ENCODE measurements at places on chromosomes 2 and 18.

- DNase-seq = no peak
Observed at GRCh38 chr2:21422050-21422449, 298.3 kb downstream of the TDRD15 start.

DNA sequence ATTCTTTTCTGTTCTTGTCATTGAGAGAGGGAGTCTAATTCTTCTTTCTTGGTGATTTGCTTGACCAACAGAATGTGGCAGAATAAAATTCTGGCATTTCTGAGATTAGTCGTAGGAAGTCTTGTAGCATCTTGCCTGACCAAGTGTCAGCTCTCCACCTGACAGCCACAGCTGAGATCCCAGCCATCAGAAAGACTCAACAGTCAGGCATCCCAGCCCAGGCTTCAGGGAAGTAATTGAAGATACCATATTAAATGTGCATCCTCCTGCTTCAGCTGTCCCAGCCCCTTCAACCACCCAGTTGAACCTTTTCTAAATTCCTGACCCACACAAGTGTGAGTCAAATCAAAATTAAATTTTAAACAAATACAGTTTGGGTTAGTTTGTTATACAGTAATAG, 208.3 kb downstream of the PIK3C3 start:
- no peak for DNase-seq

- no peak for DNase-seq
Observed at GRCh38 chr2:12554224-12555011, 162.3 kb upstream of the TRIB2 start.

- no peak for DNase-seq
Observed at GRCh38 chr18:54607213-54608027, 16.4 kb downstream of the DYNAP start.

GRCh38 chr2:150584081-150584480, 96.6 kb upstream of the RND3 start:
- DNase-seq = no peak

- no peak for DNase-seq
Observed at GRCh38 chr2:111522231-111522768, 361.7 kb downstream of the ANAPC1 start.

DNA sequence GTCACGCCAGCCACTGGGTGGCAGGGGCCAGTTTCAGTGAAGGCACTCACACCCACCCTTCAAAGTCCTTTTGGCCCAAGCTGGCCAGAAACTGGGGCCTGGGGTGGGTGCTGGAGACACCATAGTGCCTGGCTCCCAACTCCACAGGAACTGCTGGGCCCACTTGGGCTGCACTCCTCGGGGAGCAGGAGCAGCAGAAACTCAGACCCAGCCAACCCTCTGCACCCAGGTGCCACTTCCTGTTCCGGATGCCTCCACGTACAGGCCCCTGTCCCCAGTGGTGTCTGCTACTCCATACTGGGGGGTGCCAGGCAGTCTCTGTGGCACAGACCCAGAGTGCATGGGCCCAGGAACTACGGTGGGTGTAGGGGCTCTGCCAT, 42.5 kb upstream of the ZNF519 start:
- no peak for DNase-seq

- DNase-seq = no peak
Observed at GRCh38 chr2:222239945-222240675, 58.7 kb downstream of the PAX3 start.

DNA sequence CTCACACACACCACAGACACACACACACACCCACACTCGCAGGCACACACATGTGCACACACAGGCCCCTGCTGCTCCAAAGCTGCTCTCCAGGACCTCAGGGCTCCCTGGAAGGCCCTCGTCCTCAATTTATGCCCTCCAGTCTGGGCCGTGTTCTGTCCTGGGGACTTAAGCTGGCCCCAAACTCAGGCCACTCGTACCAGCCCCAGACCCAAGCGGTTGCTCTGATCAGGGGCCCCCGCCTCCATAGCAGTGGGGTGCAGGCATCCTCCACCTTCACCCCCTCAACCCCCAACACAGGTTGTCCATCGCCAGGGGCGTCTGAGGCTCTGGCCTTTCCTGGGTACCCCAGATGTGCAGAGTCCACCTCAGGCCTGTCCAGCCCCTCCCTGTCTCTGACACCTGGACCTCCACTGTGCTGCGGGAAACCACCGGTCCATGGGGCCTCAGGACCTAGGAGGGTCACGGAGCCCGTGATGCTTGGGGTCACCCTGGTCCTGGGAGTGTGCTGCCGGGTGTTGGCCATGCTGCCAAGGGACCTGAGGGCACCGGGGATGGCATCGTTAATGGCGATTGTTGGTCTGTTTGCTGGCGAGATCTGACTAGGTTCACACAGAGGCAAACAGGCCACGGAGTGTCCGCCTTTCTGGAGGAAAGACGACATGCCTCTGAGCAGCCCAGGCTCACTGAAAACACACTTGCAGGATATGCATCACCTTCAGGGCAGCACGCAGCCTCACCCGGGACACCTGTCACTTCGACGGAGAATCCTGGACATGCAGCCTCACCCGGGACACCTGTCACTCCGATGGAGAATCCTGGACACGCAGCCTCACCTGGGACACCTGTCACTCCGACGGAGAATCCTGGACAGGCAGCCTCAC, 155.6 kb downstream of the NDUFA10 start:
- DNase-seq = no peak

GRCh38 chr18:74921057-74921820, 287.7 kb downstream of the PTGR3 start:
- no peak for DNase-seq

- DNase-seq = no peak
Observed at GRCh38 chr2:200305797-200306195, 697 bp upstream of the SPATS2L start.

GRCh38 chr2:197982565-197982964, 178.2 kb downstream of the PLCL1 start:
- no peak for DNase-seq

- no peak for DNase-seq
Observed at GRCh38 chr2:42009657-42010580, 37.9 kb upstream of the PKDCC start.

- DNase-seq = no peak
Observed at GRCh38 chr18:45839414-45840395, 14.2 kb downstream of the SIGLEC15 start.

DNA sequence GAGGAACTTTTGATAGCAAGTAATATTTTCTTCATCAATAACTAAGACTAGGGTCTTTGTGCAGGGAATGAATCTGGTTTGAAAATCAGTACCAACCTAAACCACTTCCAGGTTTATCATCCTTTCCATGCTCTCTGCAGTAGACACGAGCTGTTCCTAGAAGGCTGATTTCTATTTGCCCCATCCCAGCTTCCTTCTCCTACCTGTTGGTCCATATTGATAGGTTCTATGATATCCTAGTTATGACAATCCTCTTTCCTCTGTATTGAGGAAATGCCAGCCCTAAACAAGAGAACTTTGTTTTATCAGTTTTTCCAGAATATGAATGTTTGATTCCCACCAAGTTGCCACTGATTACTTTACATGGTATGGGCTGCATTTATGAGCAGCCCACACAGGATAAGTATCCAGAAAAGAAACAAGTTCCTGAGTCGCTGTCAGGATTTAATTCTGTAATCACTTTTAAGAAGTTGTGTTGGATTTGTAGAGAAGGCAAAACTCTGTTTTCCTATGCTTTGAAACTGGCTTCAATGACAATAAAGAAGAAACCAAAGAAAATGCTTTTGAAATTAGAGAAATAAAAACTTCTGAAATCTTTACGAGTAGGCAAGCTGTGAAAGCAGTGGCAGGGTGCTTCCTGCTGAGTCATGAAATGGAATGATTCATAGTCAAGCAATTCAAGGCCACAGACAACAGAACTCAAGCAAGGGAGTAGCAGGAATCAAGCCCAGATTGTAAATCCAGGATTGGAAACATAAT, 37.3 kb upstream of the TANK start:
- DNase-seq = no peak

DNA sequence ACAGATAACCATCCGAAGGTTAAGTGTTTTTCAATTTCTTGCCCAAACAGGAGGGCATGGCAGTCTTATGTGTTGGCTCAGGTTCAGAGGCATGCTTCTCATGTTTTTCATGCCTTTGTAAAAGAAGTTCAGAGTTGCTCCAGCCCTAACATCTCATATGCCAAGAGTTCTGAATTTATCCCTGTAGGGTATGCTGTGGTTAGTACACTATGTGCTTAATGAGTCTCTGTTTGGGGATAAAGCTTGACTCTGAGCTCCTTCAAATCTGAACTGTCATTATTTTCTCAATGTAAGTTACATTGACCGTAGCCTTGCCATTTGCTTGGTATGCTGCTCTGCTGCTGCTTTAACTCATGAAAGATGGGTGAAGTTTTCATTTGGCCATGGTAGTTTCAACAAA, 67.9 kb upstream of the PNPT1 start:
- no peak for DNase-seq

DNA sequence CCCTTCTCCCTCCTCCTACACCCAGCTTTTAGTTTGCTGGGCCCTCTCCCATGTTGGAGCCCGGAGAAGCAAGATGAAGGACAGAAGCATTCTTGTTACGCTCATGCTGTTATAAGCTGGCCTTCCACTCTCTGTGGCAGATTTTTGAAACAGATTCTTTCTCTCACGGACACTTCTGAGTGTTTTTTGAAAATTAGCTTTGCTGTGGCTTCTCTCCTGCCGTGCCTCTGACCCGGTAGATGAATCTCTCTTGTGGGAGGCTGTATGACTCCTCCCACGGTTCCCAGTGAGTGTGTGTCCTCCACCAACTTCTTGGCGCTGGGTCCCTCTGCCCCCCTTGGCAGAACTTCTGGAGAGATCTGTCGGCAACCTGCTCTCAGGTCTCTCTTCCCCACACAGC, 269.3 kb upstream of the MYT1L start:
- no peak for DNase-seq

- no peak for DNase-seq
Observed at GRCh38 chr2:146785101-146785500, 1059.7 kb upstream of the ACVR2A start.

- no peak for DNase-seq
Observed at GRCh38 chr2:239392688-239393387, 8.0 kb downstream of the HDAC4 start.
